ENCODE measurements at places on chromosomes 11 and 22. TPM values are rescaled to one million over a fixed set of nuclear protein-coding genes. Genes with fewer than 3 reads are reported as not detected.

Gene CARD10
- 111 TPM for total RNA-seq

Gene GVQW3
- total RNA-seq: 2.7 TPM

Gene MS4A7
- 52.0 TPM for total RNA-seq

Gene POTEH
- 3.3 TPM for total RNA-seq

Gene SLC17A6
- not detected for total RNA-seq

Gene NAALAD2
- 4.2 TPM for total RNA-seq
